Panc1 (cell line): ENCODE measurements at places on chromosomes 1 and 21. TPM values are rescaled to one million over a fixed set of nuclear protein-coding genes. Genes with fewer than 3 reads are reported as not detected.

- no peaks in the 10 kb centered on the region for H3K36me3 ChIP-seq
- peak overlapping the region; percentile 39 for H3K4me3 ChIP-seq
- H3K27me3 ChIP-seq, result peaks cover 3% of the 10 kb centered on the region; the same call in 1 of the 2 replicates
Observed at GRCh38 chr1:202643397-202644218, 66.6 kb downstream of the SYT2 start.

DNA sequence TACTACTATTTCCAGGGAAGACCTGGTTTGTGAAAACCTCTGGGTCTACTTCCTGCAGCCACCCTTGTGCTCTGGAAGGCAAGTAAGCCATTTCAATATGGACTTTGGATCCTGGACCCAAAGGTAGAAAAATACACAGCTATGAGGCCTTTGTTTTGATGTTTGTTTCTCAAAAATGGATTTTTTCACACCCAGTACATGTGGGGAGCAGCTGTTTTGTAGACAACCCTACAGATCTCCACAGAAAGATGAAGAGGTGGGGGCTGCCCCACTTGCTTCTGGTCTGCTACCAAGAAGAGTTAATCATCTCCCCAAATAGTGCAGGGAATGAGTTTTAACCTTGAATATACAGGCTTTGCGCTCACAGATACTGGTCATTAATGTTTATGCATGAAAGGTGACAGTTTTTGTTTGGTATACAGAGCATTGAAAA, 29.2 kb downstream of the ZNF281 start:
- H3K36me3 ChIP-seq, result no peaks in the 10 kb centered on the region
- peaks cover 42% of the 10 kb centered on the region for H3K4me1 ChIP-seq
- no peak for DNase-seq

- H3K27ac ChIP-seq, result no peak overlapping the region
- H3K27me3 ChIP-seq, result no peaks in the 10 kb centered on the region
- H3K4me3 ChIP-seq, result no peak overlapping the region
- no peaks in the 10 kb centered on the region for H3K36me3 ChIP-seq
Observed at GRCh38 chr21:42236693-42237092, 17.8 kb downstream of the ABCG1 start.

The VHLL gene
- 0.28 TPM for total RNA-seq

The ATP6V1G3 gene
- total RNA-seq, result not detected

The SYNC gene
- total RNA-seq, result 1.3 TPM

- H3K4me1 ChIP-seq, result no peaks in the 10 kb centered on the region
- DNase-seq, result no peak
- H3K27me3 ChIP-seq, result no peaks in the 10 kb centered on the region
Observed at GRCh38 chr1:78519446-78519845, 28.7 kb downstream of the PTGFR start.

The SPRR3 gene
- not detected for total RNA-seq

DNA sequence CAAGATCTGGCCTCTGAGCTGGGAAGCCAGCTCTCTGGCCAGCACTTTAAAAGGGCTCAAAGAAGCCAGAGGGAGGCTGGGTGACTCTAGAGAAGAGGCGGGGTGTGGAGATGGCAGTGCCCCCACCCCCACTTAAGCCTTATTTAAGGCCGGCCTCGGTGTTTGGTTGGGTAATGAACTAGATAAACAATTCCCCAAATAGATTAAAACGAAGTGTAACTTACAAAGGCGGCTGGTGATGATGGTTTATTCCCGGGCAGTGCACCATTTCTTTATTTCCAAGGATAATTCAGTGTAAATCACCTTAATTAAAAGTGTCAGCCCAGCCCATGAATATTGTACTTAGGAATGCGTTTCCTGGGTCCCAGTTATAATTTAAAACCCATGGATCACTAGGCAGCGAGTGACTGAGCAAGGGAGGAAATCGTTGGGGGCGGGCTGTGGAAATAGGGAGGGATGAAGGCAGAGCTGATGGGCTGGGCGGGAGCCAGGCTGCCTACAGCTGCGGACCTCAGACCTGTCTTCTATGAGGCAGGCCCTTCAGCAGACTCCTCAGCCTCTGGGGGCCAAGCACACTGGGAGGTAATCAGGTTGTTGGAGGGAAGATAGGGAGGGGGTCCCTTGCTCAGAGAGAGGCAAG, 54.9 kb downstream of the TMEM53 start:
- no peak overlapping the region for H3K4me3 ChIP-seq
- no peak overlapping the region for H3K27ac ChIP-seq
- DNase-seq, result no peak
- no peaks in the 10 kb centered on the region for H3K27me3 ChIP-seq
- no peaks in the 10 kb centered on the region for H3K4me1 ChIP-seq
- H3K36me3 ChIP-seq, result no peaks in the 10 kb centered on the region

- H3K27ac ChIP-seq, result no peak overlapping the region
- H3K36me3 ChIP-seq, result no peaks in the 10 kb centered on the region
- H3K4me1 ChIP-seq, result no peaks in the 10 kb centered on the region
- no peak overlapping the region for H3K4me3 ChIP-seq
Observed at GRCh38 chr1:188769936-188770335, 1707.7 kb downstream of the BRINP3 start.

GRCh38 chr1:234955107-234955731, 173.4 kb downstream of the TOMM20 start:
- H3K27ac ChIP-seq, result peak overlapping the region; percentile 100
- no peak overlapping the region for H3K4me3 ChIP-seq
- no peaks in the 10 kb centered on the region for H3K36me3 ChIP-seq
- peaks cover 62% of the 10 kb centered on the region for H3K4me1 ChIP-seq
- DNase-seq, result no peak

GRCh38 chr21:15066123-15066575, 1.3 kb upstream of the NRIP1 start:
- no peaks in the 10 kb centered on the region for H3K36me3 ChIP-seq
- peak overlapping the region; percentile 76 for H3K27ac ChIP-seq

The FAM72B gene
- total RNA-seq, result 24.9 TPM

The TRAPPC10 gene
- 34.5 TPM for total RNA-seq

The KIF21B gene
- 0.46 TPM for total RNA-seq

DNA sequence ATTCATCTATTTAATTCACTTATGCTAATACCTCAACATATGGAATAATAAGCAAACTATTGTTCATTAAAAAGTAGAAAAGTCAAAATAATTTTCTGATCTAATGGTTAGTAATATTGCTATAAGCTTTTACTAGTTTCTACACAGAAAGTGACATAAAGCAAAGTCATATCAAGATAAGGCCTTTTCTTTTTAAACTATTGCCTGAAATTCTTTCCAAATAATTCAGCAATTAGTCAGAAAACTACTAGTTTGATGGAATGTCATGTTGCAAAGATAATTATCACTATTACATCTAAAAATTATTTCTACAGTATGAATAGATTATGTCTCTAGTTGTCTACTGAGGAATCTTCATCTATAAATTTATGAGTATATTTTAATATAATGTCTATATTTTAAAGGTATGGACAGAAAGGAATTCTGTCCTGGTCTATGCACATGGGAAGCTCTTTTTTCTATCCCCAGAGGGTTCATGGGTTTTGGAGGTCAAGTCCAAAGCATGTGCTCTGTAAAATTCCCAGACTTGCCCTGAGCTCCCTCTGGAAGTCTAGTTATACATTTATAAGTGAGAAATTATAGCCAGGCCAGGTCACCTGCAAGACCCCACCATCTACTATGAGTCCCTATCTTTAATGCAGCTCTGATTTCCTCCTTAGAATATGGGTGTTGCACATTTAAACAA, 84.6 kb upstream of the DPYD start:
- H3K4me3 ChIP-seq, result no peak overlapping the region
- no peaks in the 10 kb centered on the region for H3K4me1 ChIP-seq
- H3K36me3 ChIP-seq, result no peaks in the 10 kb centered on the region
- H3K27me3 ChIP-seq, result no peaks in the 10 kb centered on the region

DNA sequence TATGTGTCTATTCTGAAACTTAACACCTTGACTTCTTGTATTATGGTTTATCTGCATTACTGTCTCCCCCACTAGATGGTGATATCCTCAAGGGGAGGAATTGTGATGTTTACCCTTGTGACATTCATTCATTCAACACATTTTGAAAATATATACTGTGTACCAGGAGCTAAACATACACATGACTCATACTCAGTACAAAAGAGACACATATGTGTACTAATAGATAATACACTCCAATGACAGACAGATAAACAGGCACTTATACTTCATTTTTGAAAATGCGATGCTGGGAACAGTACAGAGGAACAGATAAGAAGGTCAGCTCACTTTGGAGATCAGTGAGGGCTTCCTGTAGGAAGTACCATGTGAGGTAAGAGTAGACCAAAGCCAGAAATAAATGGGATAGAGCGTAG, 8.9 kb upstream of the RAB3GAP2 start:
- peaks cover 25% of the 10 kb centered on the region for H3K27me3 ChIP-seq
- no peaks in the 10 kb centered on the region for H3K36me3 ChIP-seq
- no peak overlapping the region for H3K4me3 ChIP-seq
- no peak overlapping the region for H3K27ac ChIP-seq
- no peaks in the 10 kb centered on the region for H3K4me1 ChIP-seq

- H3K27me3 ChIP-seq, result peaks cover 3% of the 10 kb centered on the region; the same call in 1 of the 2 replicates
- H3K4me1 ChIP-seq, result no peaks in the 10 kb centered on the region
- no peaks in the 10 kb centered on the region for H3K36me3 ChIP-seq
- H3K27ac ChIP-seq, result no peak overlapping the region
Observed at GRCh38 chr1:233025157-233025556, 74.7 kb downstream of the NTPCR start.

The HFM1 gene
- 0.39 TPM for total RNA-seq

DNA sequence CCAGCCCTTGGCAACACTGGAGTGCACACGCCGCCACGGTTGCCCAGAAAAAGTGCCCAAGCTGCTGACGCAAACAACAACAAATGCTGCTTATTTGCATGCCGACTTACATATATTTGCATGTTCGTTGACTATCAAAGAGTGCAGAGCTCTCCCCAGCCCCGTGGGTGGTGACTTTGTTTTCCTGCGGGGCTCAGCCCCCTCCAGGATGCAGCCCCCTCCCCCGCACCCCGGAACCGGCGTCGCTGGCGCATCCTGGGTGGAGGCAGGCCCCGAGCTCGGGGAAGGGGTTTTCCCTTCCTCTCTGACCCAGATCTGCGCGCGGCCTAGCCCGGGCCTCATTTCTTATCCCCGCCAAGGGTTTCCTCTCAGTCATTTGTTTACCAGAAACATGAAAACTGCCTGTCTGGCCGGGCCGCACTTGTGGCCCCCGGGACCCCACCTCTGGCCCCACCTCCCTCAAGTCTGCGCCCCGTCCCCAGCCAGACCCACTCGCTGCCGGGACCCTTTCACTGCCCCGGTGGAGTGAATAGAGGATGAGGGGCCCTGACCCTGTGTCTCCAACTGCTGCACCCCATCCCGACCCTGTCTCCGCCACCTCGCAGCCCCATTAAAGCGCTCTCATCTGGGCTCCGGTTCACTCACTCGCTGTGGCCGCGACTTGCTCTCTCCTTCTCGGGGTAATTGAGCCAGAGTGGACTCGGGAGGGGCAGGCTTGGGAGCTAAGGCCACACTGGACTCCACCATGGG, 5.5 kb downstream of the TNFRSF25 start:
- no peaks in the 10 kb centered on the region; the same call in 1 of the 2 replicates for H3K4me1 ChIP-seq
- H3K27ac ChIP-seq, result no peak overlapping the region
- H3K36me3 ChIP-seq, result no peaks in the 10 kb centered on the region
- H3K4me3 ChIP-seq, result no peak overlapping the region
- DNase-seq, result no peak

The AQP10 gene
- not detected for total RNA-seq

- no peak for DNase-seq
- no peak overlapping the region for H3K4me3 ChIP-seq
- H3K27ac ChIP-seq, result no peak overlapping the region
- no peaks in the 10 kb centered on the region for H3K36me3 ChIP-seq
- H3K27me3 ChIP-seq, result no peaks in the 10 kb centered on the region
- H3K4me1 ChIP-seq, result peaks cover 21% of the 10 kb centered on the region
Observed at GRCh38 chr1:230160957-230161771, 94.1 kb downstream of the GALNT2 start.

DNA sequence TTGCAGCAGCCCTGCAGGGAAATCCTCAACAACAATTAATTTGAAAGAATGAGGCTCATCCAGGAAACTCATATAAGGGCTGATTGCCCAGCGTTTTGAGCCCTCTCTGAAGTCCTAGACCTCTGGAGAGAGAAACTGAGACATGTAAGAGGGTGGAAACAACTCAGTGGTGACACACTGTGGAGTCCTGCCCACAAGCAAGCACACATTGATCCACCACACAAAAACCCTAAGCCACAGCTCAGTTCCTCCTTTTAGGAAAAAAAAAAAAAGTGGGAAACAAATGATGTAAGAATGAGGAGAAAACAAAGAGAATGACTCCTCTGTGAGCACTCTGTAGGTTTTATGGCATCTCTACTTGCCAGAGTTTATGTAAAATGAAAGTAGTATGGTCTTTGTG, 22.9 kb upstream of the PLA2G5 start:
- H3K27ac ChIP-seq, result no peak overlapping the region
- H3K27me3 ChIP-seq, result no peaks in the 10 kb centered on the region; the same call in 1 of the 2 replicates
- DNase-seq, result no peak
- no peak overlapping the region for H3K4me3 ChIP-seq
- H3K4me1 ChIP-seq, result no peaks in the 10 kb centered on the region
- H3K36me3 ChIP-seq, result no peaks in the 10 kb centered on the region

- H3K4me3 ChIP-seq, result no peak overlapping the region
- H3K27me3 ChIP-seq, result no peaks in the 10 kb centered on the region
- DNase-seq, result no peak
- H3K4me1 ChIP-seq, result peaks cover 55% of the 10 kb centered on the region
Observed at GRCh38 chr1:234869182-234870019, 259.2 kb downstream of the TOMM20 start.

The CACNA1S gene
- not detected for total RNA-seq

The VWA5B1 gene
- not detected for total RNA-seq

- H3K36me3 ChIP-seq, result no peaks in the 10 kb centered on the region
- H3K27me3 ChIP-seq, result no peaks in the 10 kb centered on the region
- H3K4me1 ChIP-seq, result no peaks in the 10 kb centered on the region
- no peak overlapping the region for H3K27ac ChIP-seq
- H3K4me3 ChIP-seq, result no peak overlapping the region
Observed at GRCh38 chr1:77373702-77374101, 91.9 kb downstream of the AK5 start.

- no peaks in the 10 kb centered on the region; the same call in 1 of the 2 replicates for H3K36me3 ChIP-seq
- H3K4me1 ChIP-seq, result no peaks in the 10 kb centered on the region
- no peak for DNase-seq
- no peaks in the 10 kb centered on the region for H3K27me3 ChIP-seq
- H3K4me3 ChIP-seq, result no peak overlapping the region
Observed at GRCh38 chr21:39456665-39457064, 4.9 kb downstream of the SH3BGR start.

- H3K27me3 ChIP-seq, result no peaks in the 10 kb centered on the region
- no peak for DNase-seq
- no peaks in the 10 kb centered on the region for H3K36me3 ChIP-seq
- peaks cover 5% of the 10 kb centered on the region; the same call in 1 of the 2 replicates for H3K4me1 ChIP-seq
- H3K27ac ChIP-seq, result no peak overlapping the region
Observed at GRCh38 chr1:53292690-53293089, 35.2 kb downstream of the LRP8 start.

- H3K4me3 ChIP-seq, result no peak overlapping the region
- H3K4me1 ChIP-seq, result no peaks in the 10 kb centered on the region
- no peak overlapping the region for H3K27ac ChIP-seq
Observed at GRCh38 chr1:58059789-58060188, 486.7 kb downstream of the OMA1 start.

DNA sequence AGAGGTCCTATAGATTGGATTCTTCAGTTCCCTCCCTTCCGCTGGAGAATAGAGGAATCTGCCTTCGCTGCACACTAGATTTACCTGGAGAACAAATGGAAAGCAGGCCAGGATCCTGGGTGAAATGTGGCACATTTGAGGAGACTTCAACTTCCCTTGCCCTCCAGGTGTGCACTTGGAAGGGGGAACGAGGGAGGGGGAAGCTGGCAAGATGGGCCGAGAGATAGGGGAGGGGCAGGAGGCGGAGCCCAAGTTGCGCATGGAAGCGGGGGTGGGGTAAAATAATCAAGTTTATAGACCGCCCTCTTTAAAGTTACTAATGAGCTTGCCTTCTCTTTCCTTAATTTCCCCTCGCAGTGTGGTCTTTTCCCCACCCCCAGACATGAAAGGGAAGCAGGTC, 155.7 kb upstream of the CAMK1G start:
- H3K27ac ChIP-seq, result no peak overlapping the region
- H3K4me1 ChIP-seq, result no peaks in the 10 kb centered on the region
- H3K4me3 ChIP-seq, result no peak overlapping the region
- H3K27me3 ChIP-seq, result no peaks in the 10 kb centered on the region
- no peaks in the 10 kb centered on the region for H3K36me3 ChIP-seq
- DNase-seq, result no peak
